ENCODE measurements at places on chromosomes 6 and 20.

DNA sequence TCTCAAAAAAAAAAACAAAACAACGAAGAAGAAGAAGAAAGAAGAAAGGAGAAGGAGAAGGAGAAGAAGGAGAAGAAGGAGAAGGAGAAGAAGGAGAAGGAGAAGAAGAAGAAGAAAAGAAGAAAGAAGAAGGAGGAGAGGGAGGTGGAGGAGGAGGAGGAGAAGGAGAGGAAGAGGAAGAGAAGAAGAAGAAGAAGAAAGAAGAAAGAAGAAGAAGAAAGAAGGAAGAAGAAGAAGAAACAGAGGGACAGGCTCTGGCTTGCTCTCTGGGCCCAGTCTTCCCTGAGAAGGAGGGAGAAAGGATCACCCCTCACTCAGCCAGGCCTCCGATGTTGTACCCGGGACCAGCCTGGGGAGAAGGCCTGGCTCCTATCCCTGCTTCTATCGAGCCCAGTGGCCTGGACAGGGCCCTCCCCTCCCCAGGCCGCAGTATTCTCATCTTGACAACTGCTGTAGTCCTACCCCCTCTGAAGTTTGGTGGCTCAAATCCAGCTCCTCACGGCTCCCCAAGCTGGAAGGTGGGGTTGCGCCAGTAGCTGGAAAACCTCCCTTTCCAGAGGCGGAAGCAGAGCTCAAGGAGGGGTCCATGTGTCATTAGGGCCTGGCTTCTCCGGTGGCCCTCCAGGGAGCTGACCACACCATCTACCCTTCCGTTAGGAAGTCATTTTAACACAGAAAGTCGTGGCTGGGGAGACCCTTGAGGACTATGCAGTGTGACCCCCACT is 18.9 kb downstream of the C6orf132 start:
- no peak for DNase-seq

- DNase-seq: no peak
Measured at GRCh38 chr6:40740518-40740917, 153.4 kb upstream of the LRFN2 start.

GRCh38 chr6:145070791-145071190 is 664.5 kb downstream of the EPM2A start:
- no peak for DNase-seq

DNA sequence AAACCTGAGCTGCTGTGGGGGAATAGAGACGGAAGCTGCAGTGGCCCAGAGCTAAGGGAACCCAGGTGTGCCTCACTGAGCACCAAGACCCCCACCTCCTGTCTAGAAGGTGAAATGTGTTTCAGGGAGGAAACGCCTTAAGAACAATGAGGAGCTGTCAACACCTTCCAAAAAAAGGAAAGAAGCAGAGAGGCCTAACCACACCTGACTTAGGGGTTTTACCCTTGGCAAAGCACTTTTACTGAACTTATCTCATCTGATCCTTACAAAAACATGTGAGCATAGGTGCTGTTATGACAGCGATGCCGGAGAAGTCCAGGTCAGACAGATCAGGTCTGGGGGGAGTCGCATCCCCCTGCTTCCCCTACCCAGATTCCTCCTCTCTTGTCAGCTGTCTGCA is 16.1 kb upstream of the CDKN1A start:
- DNase-seq: no peak

DNA sequence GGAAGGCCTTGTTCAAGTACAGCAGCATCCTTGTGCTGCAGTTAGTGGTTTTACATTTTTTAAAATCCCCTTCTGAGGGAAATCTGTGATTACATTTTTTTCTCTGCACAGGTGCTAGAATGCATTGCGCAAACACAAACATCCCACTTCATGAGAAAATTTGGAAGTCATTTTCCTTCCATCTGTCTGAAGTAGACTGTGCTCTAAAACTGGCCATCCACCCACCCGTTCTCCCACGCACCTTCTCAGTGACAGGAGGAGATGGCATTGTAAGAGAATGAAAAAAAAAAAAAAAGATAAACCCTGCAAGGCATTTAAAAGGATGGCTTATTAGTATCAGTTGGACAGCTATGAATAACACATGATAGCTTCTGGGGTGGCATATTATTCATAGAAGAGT is 65.0 kb downstream of the SOBP start:
- DNase-seq: no peak

GRCh38 chr6:37129566-37129965 is 40.4 kb upstream of the PIM1 start:
- DNase-seq: no peak

GRCh38 chr6:87514831-87515230 is 42.1 kb downstream of the SLC35A1 start:
- no peak for DNase-seq

GRCh38 chr6:89073840-89074239 is 6.7 kb upstream of the PNRC1 start:
- no peak for DNase-seq

DNA sequence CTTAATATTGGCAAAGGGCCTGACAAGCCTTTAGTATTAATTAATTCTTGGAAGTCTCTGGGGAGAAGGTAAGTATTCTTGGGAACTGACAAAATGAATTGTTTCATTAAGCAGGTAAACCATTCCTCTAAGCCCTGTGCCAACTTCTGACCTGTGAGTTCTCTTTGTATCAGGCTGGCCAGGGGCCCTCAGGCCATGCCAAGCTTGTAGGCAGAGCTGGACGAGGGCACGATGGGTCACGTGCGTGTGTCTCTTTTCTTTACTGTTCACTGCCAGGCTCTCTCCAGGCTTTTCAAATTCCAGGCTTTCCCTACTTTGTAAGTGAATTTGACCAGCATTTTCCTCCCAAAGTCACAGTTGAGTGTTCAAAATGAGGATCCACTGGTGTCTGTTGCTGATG is 112.4 kb downstream of the NRN1 start:
- no peak for DNase-seq

DNA sequence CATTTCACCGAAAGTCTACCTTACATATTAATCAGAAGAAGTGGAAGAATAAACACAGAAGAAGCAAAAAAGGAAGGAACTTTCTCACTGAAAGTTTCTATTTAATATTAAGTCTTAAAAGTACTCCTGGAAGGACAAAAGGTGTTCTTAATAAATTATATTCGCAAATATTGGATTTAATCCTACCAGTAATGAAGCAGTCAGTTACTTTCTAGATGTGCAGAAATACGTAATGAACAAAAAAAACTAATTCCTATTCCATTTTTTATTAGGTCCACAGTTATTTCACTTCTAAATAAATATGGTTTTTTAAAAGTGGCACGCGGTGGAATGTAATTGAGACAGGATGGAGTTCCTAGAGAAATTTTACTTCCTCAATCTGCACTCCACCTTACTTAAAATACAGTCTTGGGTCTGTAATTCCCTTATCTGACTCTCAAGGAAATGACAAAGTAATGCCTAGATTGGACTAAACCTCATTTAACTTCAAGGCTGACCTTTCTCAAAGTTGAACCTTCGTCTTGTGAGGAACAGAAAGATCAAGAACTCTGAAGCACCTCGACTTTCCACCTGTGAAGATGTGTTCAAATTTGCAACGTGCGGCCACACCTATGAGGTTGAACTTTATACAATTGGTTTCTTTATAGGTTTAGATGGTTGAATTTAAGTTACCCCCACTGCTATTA is 1.1 kb upstream of the TRAM2 start:
- DNase-seq: peak; percentile 65

- DNase-seq: no peak
Measured at GRCh38 chr20:420721-421574, 12.8 kb downstream of the RBCK1 start.

- no peak for DNase-seq
Measured at GRCh38 chr20:59361411-59361810, 61.0 kb downstream of the EDN3 start.

DNA sequence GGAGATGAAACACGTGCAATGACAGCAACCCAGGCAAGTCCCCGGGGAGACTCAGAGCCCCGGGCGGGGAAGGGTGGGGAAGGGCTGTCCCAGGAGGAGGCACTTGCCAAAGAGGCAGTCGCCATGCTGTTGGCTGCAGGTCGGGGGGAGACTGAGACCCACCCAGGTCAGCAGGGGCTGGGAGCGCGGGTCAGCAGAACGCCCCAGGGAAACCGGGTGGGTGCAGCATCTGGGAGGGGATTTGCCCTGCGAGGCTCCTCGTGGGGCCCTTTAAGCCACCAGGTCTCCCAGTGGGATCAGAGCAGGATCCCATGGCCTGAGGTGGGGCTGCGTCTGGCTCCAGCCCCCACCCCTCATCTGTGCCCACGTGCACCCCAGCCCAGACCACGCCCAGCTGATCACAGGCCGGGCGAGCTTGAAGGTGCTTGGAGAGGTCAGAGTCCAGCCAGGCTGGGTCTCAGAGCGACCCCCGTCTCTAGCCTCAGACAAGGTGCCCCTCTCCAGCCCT is 65.5 kb downstream of the YTHDF1 start:
- no peak for DNase-seq

DNA sequence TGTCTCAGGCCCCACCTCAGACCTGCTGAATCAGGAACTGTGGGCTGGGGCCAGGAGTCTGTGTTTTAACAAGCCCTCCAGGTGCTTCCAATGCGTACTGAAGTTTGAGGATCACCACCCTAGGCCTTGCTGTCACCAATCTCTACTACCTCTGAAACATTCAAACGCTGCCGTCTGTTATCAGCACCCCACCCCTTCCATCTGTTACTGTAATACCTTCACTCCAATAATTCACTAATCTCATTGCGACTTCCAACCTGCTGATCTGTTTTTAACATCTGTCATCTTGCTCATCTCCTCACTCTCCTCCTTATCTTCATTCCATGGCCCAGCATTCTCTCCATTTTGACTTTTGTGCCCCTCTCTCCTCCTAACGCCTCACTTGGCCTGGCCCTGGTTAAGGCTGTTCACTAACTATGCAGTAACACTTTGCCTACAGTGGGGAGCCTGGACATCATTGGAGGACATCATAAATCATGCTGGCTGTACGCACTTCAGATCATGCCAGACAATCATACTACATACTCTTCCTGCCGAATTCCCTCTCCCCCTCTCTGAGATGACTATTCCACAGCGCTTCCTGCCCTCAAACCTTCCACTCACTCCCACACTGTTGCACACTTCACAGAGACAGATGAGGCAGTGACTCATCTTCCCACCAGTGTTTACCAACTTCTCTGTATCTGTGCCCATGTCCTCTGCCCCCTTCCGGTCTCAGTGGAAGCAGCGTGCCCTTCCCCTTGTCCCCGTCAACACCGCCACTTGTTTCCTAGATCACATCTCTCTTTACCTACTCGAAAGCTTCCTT is 3.0 kb upstream of the GUCA1B start:
- DNase-seq: peak; percentile 69

DNA sequence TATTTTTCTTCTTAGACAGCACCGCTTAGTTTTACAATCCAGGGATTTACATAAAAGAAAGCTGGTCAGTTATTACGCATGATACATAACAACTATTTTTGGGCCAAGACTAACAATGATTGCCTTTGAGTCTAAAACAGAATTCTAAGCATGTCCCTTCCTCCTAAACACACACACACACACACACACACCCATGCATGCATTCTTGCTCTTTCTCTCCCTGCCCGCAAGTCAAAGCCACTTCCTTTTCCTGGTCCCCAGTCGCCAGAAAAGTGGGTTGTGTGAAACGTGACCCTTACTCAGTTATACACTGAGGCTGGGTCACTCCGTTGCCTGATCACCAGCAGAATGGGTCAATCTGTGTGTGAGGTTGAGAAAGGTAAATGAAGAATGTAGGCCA is 31.4 kb downstream of the FYN start:
- peak; percentile 80 for DNase-seq

- DNase-seq: no peak
Measured at GRCh38 chr6:109263873-109264700, 118.2 kb downstream of the CD164 start.

- DNase-seq: no peak
Measured at GRCh38 chr20:13898012-13898612, 92.3 kb downstream of the SEL1L2 start.

DNA sequence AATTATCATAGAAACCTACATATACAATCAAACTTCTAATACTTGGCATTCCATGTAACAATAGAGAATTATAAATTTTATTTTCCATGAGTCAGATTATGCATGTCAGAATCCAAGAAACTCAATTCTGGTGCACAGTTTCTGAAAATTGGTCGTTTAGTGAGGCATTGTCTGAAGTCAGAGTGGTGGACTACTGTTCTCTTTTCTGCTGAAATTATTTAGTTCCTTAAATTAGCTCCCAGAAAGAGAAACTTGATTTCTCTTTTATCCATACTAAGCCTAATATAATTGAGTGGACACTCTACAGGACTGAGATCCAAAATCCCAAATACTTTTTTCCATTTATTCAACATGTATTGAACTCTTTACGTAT is 265.5 kb downstream of the ALDH8A1 start:
- DNase-seq: no peak

- DNase-seq: no peak
Measured at GRCh38 chr6:87588756-87589407, 905 bp downstream of the RARS2 start.

GRCh38 chr20:23135449-23136420 is 49.6 kb upstream of the CD93 start:
- peak; percentile 72 for DNase-seq

GRCh38 chr20:34874094-34874654 is 1.5 kb upstream of the GGT7 start:
- peak; percentile 88 for DNase-seq

DNA sequence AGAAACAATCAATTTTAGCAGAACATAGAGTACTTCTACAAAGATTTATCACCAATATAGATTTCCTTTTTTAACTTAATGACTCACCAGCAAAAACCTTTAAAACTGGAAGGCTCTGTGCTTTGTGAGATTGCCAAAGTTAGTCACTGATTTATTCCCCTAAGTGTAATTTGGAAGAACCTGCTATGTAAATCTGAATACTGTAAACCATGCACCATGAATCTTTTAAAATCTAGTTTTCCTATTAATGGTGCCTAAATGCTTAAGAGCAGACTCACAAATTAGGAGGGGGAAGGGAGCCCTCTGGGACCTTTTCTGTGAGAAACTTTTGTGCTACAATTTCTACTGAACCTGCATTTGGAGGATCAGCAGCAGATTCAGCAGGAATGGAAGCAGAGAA is 57.8 kb upstream of the PNRC1 start:
- DNase-seq: no peak

DNA sequence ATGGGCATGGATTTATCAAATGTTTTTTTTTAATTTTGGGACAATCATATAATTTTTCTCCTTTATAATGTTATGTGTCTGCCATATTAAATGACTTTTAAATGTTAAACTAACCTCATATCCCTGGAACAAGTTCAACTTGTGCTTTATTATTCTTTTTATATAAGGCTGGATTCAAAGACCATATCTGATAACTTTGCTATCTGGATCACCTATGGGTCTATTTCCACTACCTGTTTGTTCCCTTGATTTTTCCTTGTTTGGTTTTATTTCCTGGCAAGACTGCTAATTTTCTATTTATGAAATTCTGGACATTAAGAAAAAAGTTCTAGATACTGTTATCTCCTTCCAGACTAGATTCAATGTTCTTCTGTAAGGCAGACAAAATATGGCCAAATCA is 58.8 kb downstream of the TXNDC5 start:
- no peak for DNase-seq

GRCh38 chr6:151475653-151476523 is 17.9 kb upstream of the CCDC170 start:
- DNase-seq: peak; percentile 53

DNA sequence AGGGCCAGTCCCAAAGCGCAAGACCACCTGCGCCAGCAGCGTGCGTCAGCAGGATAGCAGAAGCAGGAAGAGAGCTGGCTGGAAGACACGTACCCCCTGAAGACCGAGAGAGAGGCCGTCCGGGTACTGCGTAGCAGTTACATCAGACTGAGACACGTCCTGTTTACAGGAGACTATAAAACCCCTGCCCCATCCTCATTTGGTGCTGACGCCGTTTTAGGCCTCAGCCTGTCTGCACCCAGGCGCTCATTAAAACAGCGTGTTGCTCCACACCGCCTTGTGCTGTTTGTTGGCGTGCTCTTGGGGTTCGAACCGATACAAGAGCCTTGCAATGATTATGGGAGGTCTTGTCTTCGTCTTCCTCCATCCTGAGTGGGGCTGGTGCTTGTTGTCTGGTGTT is 31.8 kb upstream of the ULBP3 start:
- no peak for DNase-seq
